LHCN-M2 (cell line): ENCODE measurements at places on chromosomes 3 and 15. TPM values are rescaled to one million over a fixed set of nuclear protein-coding genes. Genes with fewer than 3 reads are reported as not detected.

DNA sequence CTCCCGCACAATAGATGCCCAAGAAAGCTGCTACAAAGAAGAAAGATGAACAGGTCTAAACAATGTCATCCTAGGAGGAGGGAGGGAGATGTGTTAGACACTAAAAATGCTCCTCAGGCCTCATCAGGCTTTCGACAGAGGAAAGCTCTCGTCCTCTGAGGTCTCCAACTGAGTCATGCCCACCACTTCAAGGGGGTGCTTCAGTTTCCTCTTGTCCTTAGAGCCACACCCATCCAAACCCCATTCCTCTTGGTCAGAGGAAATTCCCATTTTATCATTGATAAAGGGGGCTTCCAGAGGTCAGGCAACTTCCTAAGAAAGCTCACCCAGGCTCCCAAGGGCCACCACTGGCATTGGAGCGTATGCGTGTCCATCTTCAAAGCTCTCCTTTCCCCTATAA lies 50.1 kb downstream of the HEG1 start:
- no peak for DNase-seq

- DNase-seq: no peak
Measured at GRCh38 chr3:6526861-6527260, 334.1 kb upstream of the GRM7 start.

TNFAIP8L3 gene
- total RNA-seq: 141 and 162 TPM in 2 replicates

DNA sequence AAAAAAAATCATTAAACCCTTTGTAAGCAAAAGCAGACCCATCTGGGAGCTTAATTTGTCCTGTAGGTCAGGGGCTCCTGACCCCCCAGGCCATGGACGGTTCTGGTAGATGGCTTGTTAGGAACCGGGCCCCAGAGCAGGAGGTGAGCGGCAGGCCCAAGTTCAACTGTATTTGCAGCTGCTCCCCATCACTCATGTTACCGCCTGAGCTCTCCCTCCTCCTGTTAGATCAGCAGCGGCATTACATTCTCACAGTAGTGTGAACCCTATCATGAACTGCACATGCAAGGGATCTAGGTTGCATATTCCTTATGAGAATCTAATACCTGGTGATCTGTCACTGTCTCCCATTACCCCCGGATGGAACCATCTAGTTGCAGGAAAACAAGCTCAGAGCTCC lies 60.7 kb downstream of the FSIP1 start:
- DNase-seq: peak; percentile 74

DNA sequence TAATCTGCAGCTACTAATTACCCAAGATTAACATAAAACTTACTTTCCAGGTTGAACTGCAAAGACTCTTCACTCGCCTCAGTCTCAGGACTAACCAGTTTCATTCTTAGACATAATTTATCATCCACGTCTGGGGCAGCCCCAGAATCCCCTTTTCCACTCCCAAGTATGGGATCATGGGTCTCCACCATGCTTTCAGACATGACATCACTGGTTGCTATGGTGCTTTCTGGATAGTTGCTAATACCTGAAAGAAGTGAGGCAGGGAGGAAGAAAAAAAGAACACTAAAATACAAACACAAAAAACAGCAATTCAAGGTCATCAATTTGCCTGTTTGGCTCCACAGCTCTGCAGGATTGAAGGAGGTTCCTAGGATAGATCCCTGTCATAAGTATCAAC lies 46.6 kb downstream of the TP53BP1 start:
- DNase-seq: no peak

DNA sequence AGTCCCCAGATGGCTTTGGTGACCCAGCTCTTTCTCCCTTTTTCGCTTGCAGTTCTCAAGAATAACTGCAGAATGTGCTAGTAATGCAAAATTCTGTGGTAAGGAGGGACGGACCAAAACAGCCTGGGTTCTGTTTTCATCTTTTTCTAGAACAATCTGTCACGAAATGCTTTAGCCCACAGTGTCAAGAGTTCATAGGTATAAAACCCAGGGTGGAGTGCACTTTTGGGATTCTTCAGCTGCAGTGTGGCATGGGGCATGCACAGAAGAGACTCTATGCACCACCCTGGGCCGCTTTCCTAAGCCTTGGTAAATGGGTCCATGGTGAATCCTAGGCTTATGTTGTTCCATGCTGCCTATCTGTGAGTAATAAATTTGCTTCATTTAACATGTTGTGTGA lies 1072.7 kb upstream of the GBE1 start:
- DNase-seq: no peak

ZNF660 gene
- 2.9 and 4.0 TPM in 2 replicates for total RNA-seq

GRCh38 chr3:179624451-179624850 lies 19.9 kb downstream of the NDUFB5 start:
- peak; percentile 46 for DNase-seq

GOLGA8K gene
- 0.13 and 0.57 TPM in 2 replicates for total RNA-seq

- DNase-seq: no peak
Measured at GRCh38 chr15:70859998-70860397, 6.0 kb upstream of the LARP6 start.

- DNase-seq: peak; percentile 96
Measured at GRCh38 chr3:141366285-141367037, 1.8 kb upstream of the ZBTB38 start.

DNA sequence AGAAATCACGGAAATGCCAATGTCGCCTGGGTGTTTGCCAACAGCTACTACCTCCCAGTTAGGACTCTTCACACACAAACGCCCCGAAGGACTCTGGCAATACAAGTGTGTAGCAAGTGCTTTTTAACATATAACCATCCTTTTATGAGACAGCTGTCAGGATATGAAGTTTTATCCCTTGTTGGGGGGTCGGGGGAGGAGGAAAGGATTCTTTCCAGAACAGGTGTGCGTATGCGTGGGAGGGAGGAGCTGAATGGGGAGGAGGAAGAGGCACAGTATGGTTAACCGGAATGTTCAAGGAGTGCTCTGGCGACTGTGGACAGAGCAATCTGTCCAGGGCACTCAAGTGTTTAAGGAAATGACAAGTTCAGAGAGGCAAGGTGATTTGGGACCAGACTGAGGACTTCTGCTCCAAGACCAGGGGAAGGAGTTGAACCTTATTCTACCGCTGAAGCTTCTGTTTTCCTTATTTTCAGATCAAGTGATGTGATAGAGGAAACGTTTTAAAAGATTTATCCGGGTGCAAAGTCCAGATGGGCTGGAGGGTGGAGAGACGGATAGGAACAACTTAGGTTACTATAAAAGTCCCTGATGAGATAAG lies 1.3 kb downstream of the TSPAN3 start:
- peak; percentile 63 for DNase-seq

GRCh38 chr3:160801386-160802118 lies 45.5 kb downstream of the PPM1L start:
- peak; percentile 31 for DNase-seq

CPA3 gene
- 1.3 and 1.9 TPM in 2 replicates for total RNA-seq

- DNase-seq: peak; percentile 67
Measured at GRCh38 chr3:49839193-49839809, 17.1 kb downstream of the TRAIP start.

DNA sequence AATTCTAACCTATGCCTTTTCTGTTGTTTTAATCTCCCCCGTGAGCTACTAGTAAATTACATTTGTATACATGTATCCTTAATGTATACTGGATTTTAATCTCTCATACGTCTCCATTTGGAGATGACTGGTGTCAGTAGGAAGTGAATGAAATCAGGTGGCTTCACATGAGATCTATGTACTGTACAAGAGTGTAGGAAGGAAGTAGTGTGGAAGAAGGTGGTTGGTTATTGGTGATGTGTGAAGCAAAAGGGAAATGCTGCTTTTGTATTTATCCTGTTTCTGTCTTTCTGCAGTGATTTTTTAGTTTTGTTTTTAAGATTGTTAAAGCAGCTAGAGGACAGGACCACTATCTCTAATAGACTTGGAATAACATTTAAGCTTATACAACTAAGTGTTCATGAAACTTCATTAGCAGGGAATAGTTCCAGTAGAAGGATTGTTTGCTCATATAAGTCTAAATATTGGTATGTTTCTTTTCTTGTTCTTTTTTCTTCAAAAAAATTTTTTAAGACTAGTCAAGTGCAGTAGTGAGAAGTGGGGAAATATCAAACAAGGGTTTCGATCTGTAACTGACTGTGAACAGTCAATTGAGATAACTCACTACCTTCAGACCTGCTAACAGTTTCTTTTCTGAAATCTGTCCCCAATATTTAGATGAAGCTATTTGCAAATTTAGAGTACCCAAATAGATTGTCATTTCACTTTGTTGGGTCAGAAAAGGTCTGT lies 15.3 kb downstream of the SNX1 start:
- DNase-seq: no peak

CCRL2 gene
- 5.3 and 5.4 TPM in 2 replicates for total RNA-seq

TTLL13 gene
- not detected in 2 replicates for total RNA-seq

GRCh38 chr3:127988770-127989557 lies 63.3 kb upstream of the SEC61A1 start:
- DNase-seq: no peak

SLC12A8 gene
- total RNA-seq: 6.4 and 8.6 TPM in 2 replicates

GRCh38 chr3:19543212-19543841 lies 390.7 kb downstream of the EFHB start:
- no peak for DNase-seq

SEMA7A gene
- total RNA-seq: 131 and 158 TPM in 2 replicates

- no peak for DNase-seq
Measured at GRCh38 chr3:102195198-102195948, 239.4 kb upstream of the ZPLD1 start.

GRCh38 chr3:40290396-40290795 lies 19.1 kb upstream of the EIF1B start:
- DNase-seq: no peak

- DNase-seq: no peak
Measured at GRCh38 chr3:185940951-185941350, 3.1 kb upstream of the TRA2B start.
